Adrenal gland (tissue), 19 donors: ENCODE measurements at places on chromosomes 5 and 9. TPM values are rescaled to one million over a fixed set of nuclear protein-coding genes. Genes with fewer than 3 reads are reported as not detected.

Gene PCDHB9
- polyA plus RNA-seq = 0.27 TPM

Gene S1PR3
- 85.6 TPM for polyA plus RNA-seq

Gene SPATA6L
- 0.95 TPM for polyA plus RNA-seq

DNA sequence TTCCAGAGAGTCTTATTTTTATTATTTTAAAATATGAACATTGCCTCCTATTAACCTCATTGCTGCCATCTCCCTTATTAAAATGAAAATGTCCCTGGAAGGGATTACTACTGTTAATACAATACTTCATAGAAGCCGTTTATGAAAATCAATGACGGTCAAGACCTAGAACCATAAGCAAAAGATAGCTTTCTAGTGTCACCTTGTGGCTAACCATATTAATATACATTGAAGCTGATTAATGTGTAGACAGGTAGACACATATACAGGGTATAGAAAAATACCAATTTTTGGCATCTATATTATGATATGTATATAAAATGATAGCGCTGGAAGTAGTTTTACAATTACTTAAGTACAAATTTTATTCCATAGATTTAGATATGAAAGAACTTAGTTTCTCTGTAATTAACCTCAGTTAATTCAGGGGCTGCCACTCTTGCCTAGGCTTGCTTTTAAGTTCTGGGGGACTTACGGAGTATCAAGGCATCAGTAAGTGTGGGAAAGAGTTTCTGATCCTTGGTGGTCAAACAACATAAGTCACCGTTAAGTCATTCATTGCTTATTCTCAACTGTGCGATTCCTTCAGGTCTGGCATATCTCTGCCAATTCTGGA, 2.5 kb upstream of the YTHDC2 start:
- H3K4me1 ChIP-seq = peaks cover 19% of the 10 kb centered on the region
- no peak overlapping the region for H3K4me3 ChIP-seq
- H3K27ac ChIP-seq = no peak overlapping the region
- H3K36me3 ChIP-seq = no peaks in the 10 kb centered on the region
- DNase-seq = no peak

DNA sequence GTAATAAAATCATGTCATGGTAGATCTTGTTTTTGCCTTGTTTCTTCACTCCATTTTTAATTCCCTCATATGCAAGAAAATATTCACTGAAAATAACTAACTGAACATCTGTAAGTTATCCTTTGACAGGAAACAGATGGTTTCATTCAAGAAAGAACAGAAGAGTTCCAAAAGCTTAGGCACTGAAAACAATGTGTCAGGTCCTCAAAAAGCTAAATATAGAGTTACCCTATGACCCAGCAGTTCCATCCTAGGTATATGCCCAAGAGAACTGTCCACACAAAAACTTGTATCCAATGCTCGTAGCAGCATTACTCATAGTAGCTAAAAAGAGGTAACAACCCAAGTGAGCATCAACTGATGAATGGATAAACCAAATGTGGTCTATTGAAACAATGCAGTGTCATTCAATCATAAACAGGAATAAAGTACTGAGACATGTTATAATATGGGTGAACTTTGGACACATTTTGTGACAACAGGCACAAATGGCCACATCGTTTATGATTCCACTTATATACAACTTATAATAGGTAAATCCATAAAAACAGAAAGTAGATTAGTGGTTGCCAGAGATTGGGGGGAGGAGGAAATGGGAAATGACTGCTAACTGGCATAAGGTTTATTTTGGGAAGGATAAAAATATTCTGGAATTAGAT, 231.0 kb downstream of the FRMD3 start:
- DNase-seq = no peak
- no peak overlapping the region for H3K27ac ChIP-seq
- no peaks in the 10 kb centered on the region for H3K27me3 ChIP-seq
- no peaks in the 10 kb centered on the region for H3K36me3 ChIP-seq

DNA sequence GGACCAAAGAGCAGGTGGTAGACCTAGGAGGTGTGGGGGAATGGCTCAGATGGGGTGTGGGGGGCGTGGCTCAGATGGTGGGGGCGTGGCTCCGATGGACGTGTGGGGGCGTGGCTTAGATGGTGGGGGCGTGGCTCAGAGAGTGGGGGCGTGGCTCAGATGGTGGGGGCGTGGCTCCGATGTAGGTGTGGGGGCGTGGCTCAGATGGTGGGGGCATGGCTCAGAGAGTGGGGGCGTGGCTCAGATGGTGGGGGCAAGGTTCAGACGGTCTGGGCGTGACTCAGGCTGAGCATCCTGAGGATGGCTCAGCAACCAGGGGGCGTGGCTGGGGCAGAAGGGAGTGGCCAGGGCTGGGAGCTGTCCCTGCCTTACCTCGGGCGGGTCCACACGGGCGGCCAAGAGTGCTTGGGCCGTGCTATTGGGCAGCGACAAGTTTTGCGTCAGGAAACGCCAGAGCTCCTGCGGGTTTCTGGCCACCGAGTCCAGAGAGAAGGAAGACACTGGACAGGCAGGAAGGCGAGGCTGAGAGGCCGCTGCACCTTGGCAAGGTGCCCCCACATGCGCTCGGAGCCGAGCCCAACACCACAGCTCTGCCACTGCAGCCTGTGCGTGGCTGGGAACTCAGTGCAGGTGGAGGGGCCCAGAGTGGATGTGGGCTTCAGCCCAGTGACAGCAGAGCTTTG, 5.9 kb downstream of the ABCA2 start:
- no peaks in the 10 kb centered on the region for H3K4me1 ChIP-seq
- no peak overlapping the region for H3K27ac ChIP-seq
